Activated CD4-positive, alpha-beta T cell treated with anti-CD3 and anti-CD28 coated beads, Interleukin-2, amount 50 U/mL, for 1 hour (primary cell): ENCODE measurements at places on chromosomes 16 and 17.

GRCh38 chr17:18156171-18156975, 27.3 kb upstream of the ALKBH5 start:
- no peak for DNase-seq

DNA sequence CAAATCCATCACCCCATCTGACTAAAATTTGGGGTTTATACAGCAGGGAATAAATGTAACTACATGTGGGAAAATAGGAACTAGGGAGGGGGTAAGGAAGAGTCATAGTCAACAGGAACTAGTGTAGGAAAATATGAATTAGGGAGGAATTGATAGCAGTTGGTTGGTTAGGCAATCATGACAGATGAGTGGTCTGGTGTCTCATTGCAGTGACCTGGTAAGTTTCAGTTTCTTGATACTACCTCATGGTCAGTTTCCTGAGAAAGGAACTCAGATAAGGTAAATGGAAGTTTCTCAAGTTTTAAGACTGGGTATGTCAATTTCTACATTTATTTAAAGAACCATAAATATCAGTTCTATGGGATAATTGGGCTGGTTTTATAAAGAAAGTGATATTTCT, 442.3 kb downstream of the NPIPA7 start:
- DNase-seq, result no peak

GRCh38 chr17:60699090-60699489, 21.4 kb downstream of the BCAS3 start:
- no peak for DNase-seq

- no peak for DNase-seq
Measured at GRCh38 chr16:82070656-82071369, 35.8 kb downstream of the HSD17B2 start.

GRCh38 chr17:73090396-73091202, 1.9 kb downstream of the SLC39A11 start:
- DNase-seq, result no peak

DNA sequence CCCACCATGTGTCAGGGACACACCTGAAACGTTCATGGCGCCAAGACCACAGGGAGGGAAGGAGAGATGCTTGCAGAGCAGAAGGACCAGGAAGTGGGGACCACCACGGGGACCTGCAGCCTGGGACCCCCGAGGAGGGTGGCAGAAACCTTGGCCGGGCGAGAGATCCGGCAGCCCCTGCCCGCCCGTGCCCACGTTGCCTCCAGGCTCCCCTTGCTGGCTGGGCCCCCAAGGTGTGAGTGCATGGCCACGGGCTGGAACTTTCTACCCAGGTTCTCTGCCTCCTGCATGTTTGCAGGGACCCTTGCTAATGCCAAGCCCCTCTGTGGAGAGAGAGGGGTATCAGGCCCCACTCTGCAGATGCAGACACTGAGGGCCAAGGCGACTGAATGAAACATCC, 50.4 kb downstream of the USP22 start:
- no peak for DNase-seq

GRCh38 chr17:30027676-30028075, 86.2 kb downstream of the EFCAB5 start:
- DNase-seq, result no peak
